ENCODE measurements at places on chromosomes 11 and 22.

DNA sequence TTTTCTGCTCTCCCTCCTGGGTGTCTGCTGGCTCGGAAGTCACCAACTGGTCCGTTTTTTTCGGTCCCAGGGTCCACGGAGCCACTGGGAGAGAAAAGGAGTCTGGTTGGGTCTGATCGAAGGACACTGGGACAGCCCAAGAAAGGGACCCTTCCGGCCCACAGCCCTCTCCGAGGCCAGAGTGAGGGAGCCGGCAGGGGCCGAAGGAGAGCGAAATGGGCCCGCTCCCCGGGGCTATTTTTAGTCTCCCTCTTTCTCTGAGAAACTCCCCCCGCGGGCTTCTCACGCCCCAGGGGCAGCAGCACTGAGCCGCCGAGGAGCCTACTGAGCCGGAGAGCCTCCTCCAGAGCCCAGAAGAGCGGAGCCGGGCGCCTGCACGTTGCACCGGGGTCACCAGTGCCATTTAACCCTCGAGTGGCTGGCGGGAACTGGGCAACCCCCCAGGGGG is 1.9 kb downstream of the ESAM start:
- no peak for DNase-seq

- DNase-seq: no peak
Observed at GRCh38 chr11:116500026-116500946, 272.5 kb downstream of the BUD13 start.

GRCh38 chr22:34454598-34454997 is 534.3 kb upstream of the LARGE1 start:
- DNase-seq: no peak

- DNase-seq: peak; percentile 51
Observed at GRCh38 chr11:32333320-32333991, 101.9 kb downstream of the WT1 start.

- no peak for DNase-seq
Observed at GRCh38 chr11:118804094-118804493, 13.1 kb upstream of the DDX6 start.

All from G401 (cell line).